Kidney glomerular epithelial cell (primary cell): ENCODE measurements at places on chromosomes 3 and 15.

GRCh38 chr3:194140520-194141414, 4.8 kb downstream of the HES1 start:
- no peak for DNase-seq

- peak; percentile 49 for DNase-seq
Measured at GRCh38 chr3:191499307-191500080, 38.5 kb downstream of the PYDC2 start.

GRCh38 chr3:171157286-171157685, 130.8 kb upstream of the SLC2A2 start:
- no peak for DNase-seq

- DNase-seq = no peak
Measured at GRCh38 chr15:26129852-26130251, 266.7 kb upstream of the ATP10A start.

- DNase-seq = no peak
Measured at GRCh38 chr3:31103181-31103580, 208.7 kb upstream of the GADL1 start.

DNA sequence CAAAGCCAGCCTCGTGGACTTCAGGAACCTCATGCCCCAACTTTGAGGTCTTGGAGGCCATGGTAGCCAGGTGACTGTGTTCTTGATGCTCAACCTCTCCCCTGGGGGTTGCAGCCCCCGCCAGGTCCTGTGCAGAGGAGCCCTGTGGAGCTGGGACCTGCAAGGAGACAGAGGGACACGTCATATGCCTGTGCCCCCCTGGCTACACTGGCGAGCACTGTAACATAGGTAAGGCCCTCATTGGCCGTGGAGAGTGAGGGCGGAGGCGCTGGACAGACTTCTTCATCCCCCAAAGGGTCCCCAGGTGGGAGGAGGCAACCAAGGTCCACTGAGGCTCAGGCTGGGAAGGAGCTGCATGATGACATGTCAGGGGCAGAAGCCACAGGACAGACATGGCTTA, 35.1 kb downstream of the HAPLN3 start:
- DNase-seq = no peak

DNA sequence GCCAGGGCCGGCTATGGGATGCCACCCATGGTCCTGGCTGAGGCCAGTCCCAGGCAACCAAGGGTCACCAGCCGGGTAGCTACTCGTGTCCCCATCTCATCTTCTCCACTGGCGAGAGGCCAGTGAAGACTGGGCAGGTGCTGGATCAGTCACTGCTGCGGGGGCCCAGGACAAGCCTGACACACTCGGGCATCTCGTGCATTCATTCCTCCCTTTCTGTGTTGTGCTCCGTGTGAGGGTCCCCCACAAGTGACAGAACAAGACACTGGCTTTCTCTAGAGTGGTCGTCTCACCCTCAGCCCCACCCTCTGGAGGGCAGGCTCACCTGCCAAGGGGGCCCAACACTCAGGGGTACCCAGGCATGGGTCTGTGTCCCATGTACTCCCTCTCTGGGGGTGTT, 48.4 kb downstream of the ROPN1B start:
- no peak for DNase-seq

- no peak for DNase-seq
Measured at GRCh38 chr3:176951586-176952292, 245.5 kb downstream of the TBL1XR1 start.

GRCh38 chr3:187628169-187628568, 42.0 kb downstream of the SST start:
- DNase-seq = no peak

DNA sequence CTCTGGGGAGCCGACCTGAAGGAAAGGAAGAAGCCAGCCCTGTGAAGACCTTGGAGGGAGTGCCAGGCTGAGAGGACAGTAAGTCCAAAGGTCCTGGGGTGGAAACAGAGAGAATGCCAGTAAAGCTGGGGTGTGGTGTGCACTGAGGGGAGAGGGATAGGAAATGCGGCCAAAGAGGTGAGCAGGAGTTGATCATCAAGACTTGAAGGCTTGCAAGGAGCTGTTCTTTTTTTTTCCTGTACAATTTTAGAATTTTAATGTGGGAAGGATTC, 73.8 kb downstream of the SYNPR start:
- no peak for DNase-seq
